Sigmoid colon (tissue), 7 donors: ENCODE measurements at places on chromosomes 5 and 9. TPM values are rescaled to one million over a fixed set of nuclear protein-coding genes. Genes with fewer than 3 reads are reported as not detected.

DNA sequence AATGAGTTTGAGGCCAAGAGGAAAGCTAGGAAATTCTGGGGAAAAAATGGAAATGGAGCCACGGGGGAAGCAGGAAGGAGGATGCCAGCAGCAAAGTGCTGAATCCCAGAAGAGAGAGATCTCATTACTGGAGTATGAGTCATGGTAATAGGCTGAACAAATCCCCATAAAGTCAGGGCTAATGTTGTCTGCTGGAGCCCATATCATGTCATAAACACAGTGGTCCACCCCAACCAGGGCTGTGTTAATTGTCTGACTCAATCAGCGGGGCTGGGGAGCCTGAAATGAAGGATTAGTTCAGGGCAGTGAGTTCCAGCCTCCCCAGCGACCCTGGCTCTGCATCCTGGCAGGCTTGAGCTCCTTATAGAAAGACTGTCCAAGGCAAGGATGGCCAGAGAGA, 68.8 kb downstream of the TLR4 start:
- no peak for DNase-seq

- no peak for DNase-seq
These were observed 16.9 kb upstream of the PLCXD3 start for GRCh38 chr5:41527201-41527779.

DNA sequence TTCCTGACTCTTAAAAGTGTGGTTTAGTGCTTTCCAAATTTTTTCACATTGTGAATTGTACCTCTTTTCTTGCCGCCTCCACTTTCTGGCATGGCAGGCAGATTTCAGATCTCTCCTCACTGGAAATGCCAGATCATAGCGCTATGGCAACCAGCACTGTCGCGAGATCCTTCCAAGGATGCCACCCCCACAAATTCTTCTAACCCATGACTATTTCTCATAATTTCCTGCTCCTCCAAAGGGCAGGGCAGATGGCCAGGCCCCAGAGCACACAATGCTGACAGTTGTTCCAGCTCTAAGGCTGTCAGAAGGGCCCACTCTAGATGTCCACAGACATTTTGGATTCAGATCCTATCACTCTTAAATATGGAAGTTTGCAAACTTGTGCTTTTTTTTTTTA, 446.2 kb upstream of the RIOK2 start:
- DNase-seq: no peak

DNA sequence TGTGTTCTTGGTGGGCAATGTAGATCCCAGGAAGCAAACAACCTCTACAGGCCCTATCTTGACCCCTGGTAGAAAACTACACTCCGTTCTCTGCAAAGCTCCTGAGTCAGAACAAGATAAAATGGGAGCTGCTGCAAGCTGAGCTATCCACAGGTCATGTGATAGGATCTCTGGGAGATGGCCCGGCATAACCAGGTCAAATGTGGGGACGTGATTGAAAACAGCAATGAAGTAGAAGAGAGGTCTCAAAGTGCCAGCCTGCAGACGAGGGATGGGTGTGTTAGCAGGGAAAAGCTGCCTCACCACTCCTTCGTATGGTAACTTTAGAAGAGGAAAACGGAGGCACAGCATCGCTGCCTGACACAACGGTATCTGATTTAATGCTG, 25.0 kb downstream of the NRG2 start:
- no peak for DNase-seq

GRCh38 chr9:35749515-35750255, 598 bp downstream of the RGP1 start:
- no peak for DNase-seq

GRCh38 chr5:40774623-40775022, 18.9 kb upstream of the TTC33 start:
- DNase-seq: no peak

Gene DRD1
- not detected for polyA plus RNA-seq

Gene LMNB1
- 53.5 TPM for polyA plus RNA-seq
